Posterior vena cava (tissue), 2 donors: ENCODE measurements at places on chromosomes 11 and 22. TPM values are rescaled to one million over a fixed set of nuclear protein-coding genes. Genes with fewer than 3 reads are reported as not detected.

The SLC22A6 gene
- not detected for total RNA-seq

DNA sequence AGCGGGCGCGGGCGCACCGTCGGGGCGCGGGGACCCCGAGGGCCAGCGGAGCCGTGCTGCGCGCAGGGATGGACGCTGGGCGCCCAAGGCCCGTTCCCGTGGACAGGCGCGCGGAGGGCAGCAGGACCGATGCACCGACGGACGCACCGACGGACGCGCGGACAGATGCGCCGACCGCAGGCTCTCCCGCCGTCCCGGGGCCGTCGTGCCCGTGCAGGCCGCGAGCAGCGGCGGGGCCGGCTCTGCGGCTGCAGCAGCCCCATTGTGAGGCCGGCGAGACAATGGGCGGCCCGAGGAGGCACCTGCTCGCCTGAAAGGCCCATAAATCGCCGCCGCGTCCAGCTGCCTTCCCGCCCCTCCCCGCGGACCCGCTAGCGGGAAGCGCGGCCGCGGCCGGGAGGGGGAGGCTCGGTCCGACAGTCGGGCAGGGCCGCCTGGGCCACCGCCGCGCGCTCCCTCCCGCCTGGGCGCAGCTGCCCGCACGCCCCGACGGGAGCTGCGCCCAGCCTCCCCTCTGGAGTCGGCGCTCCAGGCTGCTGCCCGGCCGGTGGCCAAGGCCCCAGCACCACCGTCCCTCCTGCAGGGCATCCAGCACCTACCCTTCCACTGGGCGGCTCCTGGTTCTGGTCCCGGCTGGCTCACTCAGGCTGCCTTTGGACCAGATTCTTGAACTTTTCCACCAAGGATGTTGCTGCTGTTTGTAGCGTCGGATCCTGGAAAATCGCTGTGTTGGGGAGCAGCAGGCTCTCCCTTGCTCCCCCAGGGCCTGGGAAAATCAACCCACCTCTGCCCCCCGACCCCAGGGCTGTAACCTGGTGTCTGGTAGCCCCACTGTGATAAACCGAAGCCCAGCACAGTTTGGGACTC, 15.8 kb downstream of the CDKN1C start:
- no peak for DNase-seq

DNA sequence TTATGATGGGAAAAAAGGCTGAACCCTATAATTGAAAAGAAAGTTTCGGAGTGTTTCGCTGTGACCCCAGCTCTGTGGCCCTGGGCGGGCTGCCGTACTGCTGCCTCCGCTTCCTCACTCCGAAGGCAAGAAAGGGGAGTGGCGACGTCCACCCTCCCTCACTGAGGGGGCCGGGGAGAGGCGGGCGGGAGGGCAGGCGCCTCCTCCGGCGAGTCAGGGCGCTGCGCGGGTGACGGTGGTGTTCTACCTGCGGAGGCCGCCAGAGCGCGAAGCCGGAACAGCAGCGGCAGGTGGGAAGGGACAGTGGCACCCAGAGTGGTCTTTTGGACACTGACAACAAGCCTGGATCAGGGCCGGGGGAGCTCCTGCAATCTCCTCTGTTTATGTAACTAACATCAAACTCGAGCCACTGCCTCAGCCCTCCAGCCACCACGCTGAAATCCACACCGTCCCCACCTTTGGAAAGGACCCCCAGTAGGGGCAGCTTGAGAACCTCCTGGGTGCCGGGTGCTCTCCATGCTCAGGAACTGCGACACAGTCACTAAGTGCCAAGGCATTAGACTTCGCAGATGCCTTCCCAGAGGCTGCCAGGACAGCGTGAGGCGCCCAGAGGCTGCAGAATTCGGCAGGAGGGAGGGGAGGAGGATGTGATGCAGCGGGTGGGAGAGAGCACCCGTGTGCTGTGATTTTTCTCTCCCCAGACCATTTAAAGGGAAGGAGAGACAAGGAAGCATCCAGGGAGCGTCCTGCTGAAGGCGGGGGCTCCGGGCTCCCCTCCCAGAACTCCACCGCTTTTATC, 25.5 kb downstream of the BID start:
- DNase-seq = peak; percentile 68

DNA sequence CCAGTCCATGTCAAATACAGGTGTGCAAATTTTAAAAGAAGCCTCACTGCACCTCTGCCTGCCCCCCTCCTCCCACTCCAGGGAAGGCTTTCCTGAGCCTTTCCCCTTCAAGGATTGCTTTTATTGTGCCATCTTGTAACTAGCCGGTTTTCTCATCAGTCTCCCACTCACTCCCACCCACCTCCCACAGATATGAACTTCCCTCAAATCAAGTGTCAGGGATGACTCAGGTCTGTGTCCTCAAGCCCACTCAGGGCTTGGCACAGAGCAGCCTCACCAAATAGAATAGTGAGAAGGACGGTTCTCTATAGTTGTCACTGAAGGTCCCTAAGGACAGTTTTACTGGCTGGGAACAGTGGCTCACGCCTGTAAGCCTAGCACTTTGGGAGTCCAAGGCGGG, 43.0 kb downstream of the THAP12 start:
- DNase-seq = no peak

The CYTH4 gene
- total RNA-seq = 31.7 TPM

DNA sequence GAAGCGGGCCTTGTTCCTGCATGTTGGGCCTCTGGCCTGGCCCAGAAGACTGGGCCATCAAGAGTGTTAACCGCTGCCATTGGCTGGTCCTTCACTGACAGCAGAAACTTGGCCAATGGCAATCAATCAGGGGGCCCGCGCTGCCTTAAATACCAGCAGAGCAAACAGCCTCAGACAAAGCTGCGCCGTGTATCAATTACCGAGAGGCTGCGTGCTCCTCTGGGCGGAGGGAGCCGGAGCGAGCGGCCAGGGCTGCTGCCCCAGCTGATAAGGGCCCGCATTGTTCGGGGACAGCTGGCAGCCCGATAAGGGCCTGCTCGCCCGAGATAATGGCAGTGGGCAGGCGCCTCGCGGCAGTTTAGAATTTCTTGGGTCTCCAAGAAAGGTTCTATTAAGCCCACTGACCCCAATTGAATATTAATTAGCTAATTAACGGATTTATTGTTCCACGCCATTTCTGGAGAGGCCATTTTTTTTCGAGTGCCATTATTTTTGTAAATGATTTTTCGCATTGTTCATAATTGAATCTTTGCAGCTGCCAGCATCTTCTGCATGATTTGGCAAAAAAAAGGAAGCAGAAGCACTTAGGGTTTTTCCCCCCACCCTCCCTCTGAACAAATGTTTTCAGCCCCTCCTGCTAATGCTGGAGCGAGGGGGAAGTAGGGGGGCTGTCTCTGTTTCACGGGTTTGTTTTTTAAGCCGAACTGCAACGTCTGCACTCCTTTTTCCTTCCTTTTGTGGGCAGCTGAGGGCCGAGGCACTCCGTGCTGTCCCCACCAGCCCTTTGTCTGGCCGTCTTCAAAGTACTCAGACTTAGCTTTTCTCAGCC, 37.6 kb upstream of the RIC3 start:
- peak; percentile 82 for DNase-seq

- DNase-seq = no peak
Observed at GRCh38 chr11:76131671-76132631, 74.4 kb downstream of the WNT11 start.

The HBG2 gene
- total RNA-seq = 0.71 TPM
